ENCODE measurements at places on chromosomes 16 and 17.

DNA sequence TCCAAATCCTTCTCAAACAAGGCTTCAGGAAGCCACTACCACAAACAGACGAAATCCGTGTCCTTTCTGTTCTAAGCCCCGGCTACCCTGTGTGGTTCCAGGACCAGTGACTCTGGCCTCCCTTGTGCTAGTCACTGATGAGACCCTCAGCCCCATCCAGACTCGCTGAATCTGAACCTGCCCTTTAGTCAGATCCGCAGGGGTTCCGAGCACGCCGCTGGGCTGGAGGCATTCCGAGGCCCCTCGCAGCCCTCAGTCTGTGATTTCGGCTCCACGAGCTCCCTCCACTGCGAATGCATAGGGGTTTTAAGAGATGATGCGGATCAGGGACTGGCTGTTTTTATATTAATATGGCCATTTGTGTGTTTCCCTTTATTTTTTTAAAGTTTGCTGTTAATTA is 292.7 kb downstream of the IRF8 start:
- no peak for DNase-seq

GRCh38 chr17:61009663-61010062 is 332.0 kb downstream of the BCAS3 start:
- DNase-seq = no peak

DNA sequence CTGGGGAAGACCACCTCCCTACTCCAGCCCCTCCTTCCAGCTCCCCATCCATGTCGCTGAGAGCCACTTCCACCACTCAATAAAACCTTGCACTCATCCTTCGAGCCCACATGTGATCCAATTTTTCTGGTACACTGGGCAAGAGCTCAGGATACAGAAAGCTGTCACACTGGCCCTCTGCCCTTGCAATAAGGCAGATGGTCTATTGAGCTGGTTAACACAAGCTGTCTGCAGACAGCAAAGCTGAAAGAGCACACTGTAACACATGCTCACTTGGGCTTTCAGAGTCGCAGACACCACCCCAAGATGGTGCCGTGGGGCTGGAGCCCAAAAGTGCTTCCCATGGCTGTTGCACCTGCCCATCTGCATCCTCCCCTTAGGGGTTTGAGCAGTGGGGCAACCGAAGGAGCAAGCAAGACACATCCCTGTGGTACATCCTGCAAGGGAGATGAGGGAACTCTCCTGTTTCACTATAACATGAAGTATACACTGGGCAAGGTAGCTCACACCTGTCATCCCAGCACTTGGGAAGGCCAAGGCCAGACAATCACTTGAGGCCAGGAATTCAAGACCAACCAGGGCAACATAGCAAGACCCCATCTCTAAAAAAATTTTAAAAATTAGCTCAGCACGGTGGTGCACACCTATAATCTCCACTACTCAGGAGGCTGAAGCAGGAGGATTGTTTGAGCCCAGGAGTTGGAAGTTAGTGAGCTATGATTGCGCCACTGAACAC is 52.8 kb upstream of the C17orf78 start:
- no peak for DNase-seq

DNA sequence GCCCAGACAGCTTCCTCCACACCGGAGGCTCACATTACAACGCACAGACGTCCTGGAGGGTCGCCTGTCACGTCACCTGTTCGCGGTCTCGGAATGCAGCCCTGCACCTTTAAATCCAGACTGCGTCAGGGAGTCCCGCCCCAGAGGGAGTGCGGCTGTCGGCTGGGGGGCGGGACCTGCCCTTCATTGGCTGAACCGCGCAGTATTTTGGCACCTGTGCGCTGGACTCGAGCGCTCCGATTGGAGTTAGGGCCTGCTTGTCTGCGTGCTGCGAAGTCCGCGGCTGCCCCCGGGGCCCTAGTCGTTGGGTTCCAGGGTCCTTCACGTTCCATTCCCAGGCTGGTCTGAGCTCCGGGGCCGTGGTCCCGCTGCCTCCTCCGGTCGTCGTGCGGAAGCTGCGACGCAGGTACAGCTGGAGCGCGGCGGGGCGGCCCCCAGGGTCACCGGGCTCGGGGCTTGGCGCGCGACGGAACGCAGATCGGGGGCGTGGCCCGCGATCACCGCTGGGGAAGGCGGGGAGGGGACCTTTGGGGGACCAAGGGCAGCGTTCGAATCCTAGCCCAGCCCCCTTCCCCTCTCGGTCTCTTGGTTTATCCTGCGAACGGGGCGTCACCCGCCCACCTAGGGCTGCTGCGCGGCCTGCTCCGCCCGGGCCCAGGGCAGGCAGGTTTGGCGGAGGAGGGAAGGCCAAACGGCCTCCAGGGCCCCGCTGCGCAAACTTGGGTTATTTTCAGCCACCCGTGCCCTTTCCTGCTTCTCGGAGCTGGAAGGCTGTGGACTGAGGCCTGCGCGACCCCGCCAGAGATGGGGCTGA is at the start of gene MIEF2:
Gene MIEF2, plus strand, starts transcription at position 331 of the 814 bp plus-strand sequence. CDS start 2,059 bp downstream, outside the sequence.
- DNase-seq = peak; percentile 87

DNA sequence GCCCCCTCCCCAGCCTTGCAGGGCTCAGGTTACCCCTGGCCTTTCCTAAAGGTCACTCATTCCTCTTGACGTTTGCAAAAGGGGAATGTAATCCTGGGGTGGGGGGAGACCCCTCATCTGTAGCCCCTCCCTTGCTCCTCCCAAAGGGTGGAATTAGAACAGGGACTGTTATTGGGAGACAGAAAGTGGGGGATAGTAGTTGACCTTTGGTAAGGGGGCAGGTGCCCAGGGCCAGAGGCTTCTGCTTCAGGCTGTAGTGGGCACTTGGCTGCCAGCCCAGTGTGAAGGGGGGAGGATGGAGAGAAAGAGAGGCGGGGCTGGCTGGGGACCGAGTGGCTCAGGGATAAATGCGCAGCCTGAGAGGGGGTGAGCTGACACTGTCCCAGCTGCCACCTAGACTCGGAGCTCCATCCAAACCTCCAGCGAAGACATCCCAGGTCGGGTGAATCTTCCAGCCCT is at the start of gene ENO3:
Gene ENO3, plus strand, starts transcription at position 374 of the 459 bp plus-strand sequence. CDS start 711 bp downstream, outside the sequence.
- no peak for DNase-seq

- no peak for DNase-seq
These were observed 74.9 kb downstream of the ZFHX3 start for GRCh38 chr16:72972878-72973571.

DNA sequence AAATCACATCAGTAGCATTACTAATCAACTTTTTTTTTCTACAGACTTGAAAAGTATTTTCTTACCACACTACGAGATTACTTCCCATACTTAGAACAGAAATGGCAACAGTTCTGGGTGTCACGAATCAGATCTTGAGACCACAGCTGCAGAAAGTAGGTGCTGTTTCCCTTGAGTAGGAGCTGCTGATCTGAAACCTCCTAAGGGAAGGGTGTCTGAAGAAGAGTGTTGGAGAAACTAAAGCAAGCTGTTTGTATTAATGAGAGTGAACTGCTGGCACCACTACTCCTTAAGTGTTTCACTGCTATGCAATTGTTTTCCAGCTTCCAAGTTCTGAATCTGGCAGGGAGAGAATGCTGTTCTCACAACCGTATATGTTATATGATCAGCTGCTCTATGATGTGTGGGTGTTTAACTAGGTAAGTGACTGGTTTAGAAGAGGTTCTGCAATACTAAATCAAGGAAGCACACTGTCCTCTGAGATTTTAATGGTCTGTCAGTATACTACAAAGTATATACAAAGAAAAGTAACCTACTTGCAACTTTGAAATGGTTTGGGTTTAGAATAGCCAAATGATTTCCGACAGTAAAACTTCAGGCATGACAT is 3.3 kb downstream of the ZNF652 start:
- DNase-seq = no peak

GRCh38 chr17:8145811-8146210 is 6.4 kb downstream of the PER1 start:
- no peak for DNase-seq

DNA sequence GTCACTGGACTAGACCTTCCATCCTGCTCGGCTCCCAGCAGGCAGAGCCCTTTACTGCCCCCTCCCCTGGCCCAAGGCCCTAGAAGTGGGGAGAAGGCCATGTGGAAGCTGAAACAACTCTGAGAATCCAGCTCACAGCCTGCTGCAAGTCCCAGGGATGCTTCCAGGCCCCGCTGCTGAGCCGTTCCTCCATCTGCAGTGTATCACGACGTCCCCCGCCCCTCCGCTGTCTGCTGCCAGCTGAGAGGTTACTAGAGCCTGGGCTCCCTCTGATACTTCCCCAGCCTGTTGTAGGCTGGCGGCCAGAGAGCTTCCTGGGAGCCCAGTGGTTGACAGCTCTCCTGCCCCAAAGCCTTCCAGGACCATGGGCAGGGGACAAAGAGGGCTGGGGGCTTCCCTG is 118.2 kb downstream of the MGAT5B start:
- DNase-seq = no peak

GRCh38 chr17:1351971-1352370 is 48.1 kb downstream of the YWHAE start:
- DNase-seq = no peak

- DNase-seq = no peak
These were observed 330.0 kb upstream of the DYNLRB2 start for GRCh38 chr16:80210787-80211186.

- no peak for DNase-seq
These were observed 46.8 kb downstream of the CFAP20 start for GRCh38 chr16:58082381-58082780.

DNA sequence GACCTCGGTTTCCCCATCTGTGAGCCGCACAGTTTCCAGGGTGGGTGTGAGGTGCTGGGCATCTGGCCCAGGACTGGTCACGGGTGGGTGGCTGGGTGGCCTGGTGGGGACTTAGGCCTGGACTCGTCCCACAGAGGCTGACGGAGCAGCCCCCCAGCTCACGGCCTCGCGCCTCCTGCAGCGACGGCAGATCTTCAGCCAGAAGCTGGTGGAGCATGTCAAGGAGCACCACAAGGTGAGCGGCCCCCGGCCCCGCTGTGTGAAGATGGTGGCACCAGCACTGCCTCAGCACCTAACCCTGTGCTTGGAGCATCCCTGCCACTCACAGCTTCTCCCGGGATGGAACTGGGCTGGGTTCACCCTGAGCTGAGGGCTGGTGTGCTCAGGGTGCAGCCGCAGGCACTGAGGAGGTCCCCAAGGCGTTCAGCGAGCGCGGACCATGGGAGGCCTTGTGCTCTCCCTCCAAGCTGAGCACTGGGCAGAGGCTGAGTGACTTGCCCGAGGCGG is 2.4 kb downstream of the CDT1 start:
- DNase-seq = no peak

DNA sequence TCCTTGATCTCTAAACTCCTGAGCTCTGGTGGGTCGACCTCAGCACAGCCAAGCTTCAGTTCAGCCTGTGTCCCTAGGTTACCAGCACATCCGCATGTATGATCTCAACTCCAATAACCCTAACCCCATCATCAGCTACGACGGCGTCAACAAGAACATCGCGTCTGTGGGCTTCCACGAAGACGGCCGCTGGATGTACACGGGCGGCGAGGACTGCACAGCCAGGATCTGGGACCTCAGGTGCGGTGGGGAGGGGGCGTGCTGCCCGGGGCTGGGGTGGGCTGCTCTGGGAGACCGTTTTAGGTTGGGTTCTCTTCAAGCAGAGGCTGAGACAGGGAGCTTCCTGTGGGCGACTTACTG is 1.1 kb downstream of the MLST8 start:
- no peak for DNase-seq

DNA sequence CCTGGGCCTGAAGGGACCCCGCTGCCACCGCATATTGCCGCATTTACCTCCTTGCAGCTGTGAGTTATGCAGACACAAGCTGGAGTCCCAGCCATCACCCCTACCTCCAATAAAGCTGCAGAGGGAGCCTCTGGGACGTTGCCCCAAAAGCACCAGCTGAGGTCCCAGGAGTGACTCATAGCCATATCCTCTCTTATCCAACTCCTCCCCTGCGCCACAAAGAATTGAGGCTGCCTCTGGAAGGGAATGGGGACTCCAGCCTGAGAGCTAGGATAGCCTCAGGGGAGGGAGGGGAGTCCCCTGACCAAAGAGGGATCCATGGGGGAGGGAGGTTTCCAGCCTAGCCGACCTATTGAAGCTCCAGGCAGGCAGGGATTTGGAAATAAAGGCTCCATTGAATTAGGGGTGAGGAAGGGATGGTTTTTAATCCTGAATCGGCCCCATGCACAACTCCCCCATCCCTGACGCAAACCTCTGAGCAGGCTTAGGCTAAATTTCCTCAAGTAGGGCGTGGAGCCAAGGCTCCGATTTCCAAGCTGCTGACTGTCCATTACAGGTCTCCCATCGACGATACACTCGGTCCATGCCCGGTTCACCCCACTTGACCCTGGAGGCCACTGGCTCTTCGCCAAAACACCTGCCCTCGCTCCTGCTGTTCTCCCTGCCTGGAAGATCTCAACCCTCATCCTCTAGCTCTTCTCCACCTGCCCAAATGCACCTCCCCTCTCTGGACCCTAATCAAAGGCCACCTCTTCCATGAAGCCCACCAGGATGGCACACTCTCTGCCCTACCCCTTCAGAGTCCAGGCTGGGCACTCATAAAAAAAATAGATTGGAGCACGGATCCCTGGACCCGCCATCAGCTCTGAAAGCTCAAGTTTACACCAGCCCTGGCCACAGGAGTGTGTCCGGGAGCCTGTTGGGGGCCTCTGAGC is 27.5 kb downstream of the PIMREG start:
- no peak for DNase-seq

DNA sequence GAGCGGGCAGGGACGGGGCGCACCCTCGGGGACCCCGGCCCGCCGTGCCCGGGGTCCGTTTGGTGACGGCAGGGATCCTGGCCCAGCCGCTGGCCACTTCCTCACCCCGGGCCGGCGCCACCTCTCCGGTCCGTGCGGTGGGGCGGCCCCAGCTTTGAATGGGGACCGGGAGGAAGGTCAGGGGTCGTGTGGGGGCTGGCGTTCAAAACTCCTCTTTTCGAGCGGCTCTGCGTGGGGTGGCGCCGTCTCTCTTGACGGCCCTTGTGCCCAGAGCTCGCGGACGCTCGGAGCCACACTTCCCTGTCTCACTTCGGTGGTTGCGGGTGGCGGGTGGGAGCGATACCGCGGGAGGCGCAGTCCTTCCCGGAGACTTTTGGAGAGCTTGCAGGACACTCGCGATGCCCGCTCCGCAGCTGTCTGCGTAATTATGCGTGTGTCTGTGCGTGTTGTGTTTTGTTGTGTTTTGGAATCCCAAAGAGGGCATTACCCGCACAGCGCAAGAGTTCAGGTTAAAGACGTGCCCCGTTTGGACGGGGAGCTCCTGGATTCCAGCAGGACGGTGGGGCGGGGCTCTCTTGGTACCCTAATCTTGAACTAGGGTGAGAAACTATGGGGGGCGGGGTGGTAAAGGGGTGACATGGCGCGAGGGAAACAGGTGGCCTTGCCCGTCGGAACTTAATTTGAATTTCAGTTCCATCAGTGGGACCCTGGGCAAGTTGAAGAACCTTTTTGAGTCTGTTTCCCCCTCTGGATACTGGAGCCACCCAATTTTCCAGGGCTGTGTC is 637 bp downstream of the PLCG2 start:
- DNase-seq = no peak

GRCh38 chr16:57413301-57413730 is 8.7 kb downstream of the CCL17 start:
- DNase-seq = no peak

All from T-helper 22 cell (primary cell).